ENCODE measurements at places on chromosomes 4 and X. TPM values are rescaled to one million over a fixed set of nuclear protein-coding genes. Genes with fewer than 3 reads are reported as not detected.

GRCh38 chrX:113289503-113289902 lies 448.9 kb upstream of the AMOT start:
- DNase-seq = no peak

The IL9R gene
- total RNA-seq = 1.0 TPM

The GLUD2 gene
- 0.62 TPM for total RNA-seq

- DNase-seq = no peak
These were observed 742.6 kb downstream of the FAT4 start for GRCh38 chr4:126057371-126057770.

The MAN2B2 gene
- 12.7 TPM for total RNA-seq

- no peak for DNase-seq
These were observed 96.7 kb downstream of the PSAPL1 start for GRCh38 chr4:7338059-7338452.

DNA sequence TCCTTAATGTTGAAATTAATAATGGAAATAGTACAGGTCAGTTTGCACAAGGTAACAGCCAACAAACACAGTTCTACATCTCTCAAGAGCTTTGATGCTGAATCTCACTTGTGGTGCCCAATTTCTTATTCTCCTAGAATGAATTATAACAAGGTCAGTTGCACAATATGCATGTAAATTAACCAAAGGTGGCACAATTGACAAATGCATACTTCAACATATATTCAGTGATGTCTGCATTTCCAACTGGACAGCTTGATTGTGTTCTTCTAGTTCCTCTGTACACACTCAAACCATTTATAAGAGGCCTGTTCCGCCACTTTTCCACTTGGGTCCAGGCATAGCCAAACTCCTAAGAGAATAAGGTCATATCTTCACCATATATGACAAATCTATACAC lies 210.3 kb upstream of the EPHA5 start:
- DNase-seq = no peak

The FANCB gene
- total RNA-seq = 17.9 TPM

The UGT2B11 gene
- total RNA-seq = not detected

- DNase-seq = no peak
These were observed 20.5 kb upstream of the KLF8 start for GRCh38 chrX:56211701-56212100.

DNA sequence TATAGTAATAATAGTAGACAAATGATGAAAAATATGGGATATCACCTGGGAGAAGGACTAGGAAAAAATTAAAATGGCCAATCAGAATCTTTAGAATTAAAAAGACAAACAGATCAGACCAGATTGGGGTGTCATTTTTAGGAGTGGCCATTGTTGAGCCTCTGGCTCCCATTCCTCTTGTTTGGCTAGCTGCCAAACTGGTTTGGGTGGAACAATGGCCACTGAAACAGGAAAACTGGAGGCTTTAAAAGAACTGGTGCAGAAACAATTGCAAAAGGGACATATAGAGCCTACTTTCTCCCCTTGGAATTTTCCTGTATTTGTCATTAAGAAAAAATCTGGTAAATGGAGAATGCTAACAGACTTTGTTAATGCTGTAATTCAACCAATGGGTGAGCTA lies 294.8 kb upstream of the DKK2 start:
- no peak for DNase-seq

The MAGEA8 gene
- total RNA-seq = not detected

DNA sequence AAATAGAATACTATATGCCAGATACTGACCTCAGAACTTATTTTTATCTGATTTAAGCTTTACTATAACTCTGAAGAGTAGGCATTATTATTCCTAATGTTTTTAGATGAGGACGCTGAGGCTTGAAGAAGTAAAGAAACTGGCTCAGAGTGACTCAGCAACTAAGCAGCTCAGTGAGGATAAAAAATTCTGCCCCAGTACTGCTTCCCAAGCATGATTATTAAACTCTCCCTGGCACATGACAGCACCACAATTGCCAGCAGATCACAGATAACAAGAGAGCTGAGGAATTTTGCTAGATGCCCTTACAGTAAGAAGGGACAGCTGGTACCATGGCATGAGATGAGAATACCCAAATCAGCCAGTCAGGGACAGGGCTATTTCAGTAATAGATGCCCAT lies 219.4 kb downstream of the NKX6-1 start:
- no peak for DNase-seq

GRCh38 chr4:7323872-7324650 lies 110.7 kb downstream of the PSAPL1 start:
- no peak for DNase-seq

Measured in activated naive CD4-positive, alpha-beta T cell treated with anti-CD3 and anti-CD28 coated beads for 36 hours (primary cell).